ENCODE measurements at places on chromosomes 13 and 19.

DNA sequence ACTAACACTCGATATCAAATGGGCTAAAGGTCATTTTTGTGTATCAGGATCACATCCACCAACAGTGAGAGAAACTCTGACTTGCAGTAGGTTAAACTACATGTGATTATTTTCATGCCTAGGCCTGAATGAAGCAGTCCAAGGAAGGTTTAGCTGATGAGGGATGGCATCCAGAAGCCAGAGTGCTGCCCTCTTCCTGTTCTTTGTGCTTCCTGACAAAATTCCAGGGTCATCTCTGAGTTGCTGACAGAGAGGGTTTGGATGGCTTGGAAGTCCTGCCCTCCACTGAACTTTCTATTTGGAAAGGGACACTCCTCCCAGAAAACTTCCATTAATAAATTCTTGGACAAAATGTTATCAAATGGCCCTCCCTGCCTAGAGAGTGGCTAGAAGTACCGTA is 728.3 kb upstream of the SLC10A2 start:
- DNase-seq, result no peak

DNA sequence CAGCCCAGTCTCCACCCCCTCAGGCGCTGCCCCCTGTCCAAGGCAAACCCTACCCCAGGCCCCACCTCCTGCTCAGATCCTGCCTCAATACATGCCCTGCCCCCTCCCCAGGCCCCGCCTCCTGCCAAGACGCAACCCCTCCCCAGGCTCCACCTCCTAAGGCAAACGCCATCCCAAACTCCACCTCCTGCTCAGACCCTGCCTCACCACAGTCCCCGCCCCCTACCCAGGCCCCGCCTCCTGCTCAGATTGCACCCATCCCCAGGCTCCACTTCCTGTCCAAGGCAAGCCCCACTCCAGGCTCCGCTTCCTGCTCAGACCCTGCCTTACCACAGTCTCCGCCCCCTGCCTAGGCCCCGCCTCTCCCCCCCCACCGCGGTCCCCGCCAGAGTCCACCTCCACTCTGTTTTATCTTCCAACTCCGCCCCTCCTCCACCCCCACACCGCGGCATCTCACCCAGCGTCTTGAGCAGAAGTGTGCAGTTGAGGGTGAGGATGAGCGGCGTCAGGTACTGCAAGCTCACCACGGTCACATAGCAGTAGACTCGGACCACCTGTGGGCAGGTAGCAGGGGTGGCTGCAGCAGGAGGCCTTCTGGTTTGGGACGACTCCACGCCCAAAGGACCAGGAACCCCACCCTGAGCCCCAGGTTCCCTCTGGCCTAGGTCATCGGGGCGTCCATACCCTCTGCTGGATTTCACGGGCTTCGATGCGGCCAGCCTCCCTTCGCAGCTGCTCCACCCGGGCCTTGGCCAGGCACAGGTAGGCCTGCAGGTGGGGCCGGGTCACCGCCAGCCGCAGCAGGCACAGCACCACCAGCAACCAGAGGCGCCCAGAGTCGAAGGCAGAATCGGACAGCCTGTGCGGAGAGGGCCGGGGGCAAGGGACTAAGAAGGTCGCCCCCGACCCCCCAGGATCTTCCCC is 17.7 kb downstream of the TMEM161A start:
- DNase-seq, result no peak

- DNase-seq, result no peak
Observed at GRCh38 chr13:42696191-42696590, 85.2 kb upstream of the FAM216B start.

DNA sequence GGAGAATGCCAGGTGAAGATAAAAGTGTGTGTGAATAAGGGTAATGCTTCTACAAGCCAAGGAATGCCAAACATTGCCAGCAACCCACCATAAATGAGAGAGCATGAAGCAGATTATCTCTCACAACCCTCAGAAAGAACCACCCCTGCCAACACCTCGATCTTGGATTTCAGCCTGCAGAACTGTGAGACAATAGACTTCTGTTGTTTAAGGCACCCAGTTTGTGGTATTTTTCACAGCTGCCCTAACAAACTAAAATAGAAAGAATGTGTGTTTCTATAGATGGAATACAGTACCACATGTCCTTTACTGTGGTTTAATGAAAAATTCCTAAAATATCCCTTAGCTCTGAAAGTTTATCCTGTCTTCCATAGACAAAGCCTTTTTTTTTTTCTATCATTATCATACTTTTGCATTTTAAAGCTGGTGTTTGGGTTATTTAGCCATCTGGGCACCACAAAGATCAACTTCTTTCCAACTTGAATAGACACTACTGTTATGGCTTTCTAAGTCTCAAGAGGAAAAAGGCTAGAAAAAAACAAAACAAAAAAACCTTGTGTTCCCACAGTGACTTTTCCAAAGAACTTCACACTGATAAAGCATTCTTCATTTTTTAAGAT is 505.6 kb downstream of the KCTD12 start:
- no peak for DNase-seq

- no peak for DNase-seq
Observed at GRCh38 chr13:92188574-92188973, 790.2 kb downstream of the GPC5 start.

- no peak for DNase-seq
Observed at GRCh38 chr19:24057144-24057543, 29.8 kb upstream of the ZNF254 start.

- no peak for DNase-seq
Observed at GRCh38 chr19:41904118-41904870, 21.3 kb downstream of the ARHGEF1 start.

GRCh38 chr19:17794412-17794730 is 567 bp upstream of the B3GNT3 start:
- no peak for DNase-seq

- DNase-seq, result no peak
Observed at GRCh38 chr19:44904426-44904994, 1.1 kb upstream of the APOE start.

DNA sequence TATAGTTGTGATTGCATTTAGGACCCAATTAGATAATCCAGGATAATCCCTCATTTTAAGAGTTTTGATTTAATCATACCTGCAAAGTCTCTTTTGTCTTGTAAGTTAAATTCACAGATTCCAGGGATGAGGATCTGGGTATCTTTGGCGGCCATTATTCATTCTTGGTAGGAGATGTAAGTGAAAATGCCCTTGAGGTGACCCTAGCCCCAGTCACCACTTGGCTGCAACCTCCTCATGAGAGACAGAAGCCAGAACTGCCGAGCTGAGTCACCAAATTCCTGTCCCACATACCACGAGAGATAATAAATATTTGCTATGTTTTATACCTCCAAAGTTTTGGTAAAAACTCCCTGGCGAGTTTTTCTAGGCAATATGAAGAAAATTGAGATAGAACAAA is 389.4 kb downstream of the RFC3 start:
- DNase-seq, result no peak
